CD4-positive, alpha-beta T cell (primary cell): ENCODE measurements at places on chromosomes 2 and 18.

DNA sequence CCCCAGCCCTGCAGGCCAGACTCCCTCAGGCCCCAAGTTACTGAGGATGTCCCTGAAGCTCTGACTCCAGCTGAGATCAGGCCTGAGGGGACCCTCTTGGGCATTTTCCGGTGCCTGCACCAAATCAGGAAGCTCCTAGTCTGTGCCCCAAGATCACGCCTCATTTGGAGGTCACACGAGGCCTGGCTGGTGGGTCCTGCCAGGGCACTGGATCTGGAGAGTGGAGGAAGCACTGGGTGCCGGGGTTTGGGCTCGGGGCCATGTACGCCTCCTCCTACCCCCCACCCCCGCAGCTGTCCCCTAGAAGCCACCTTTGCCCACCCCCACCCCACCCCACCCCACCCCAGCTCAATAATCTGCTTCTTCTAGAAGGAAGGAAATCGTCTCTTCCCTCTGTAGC is 16.2 kb downstream of the SH2D6 start:
- no peak overlapping the region for H3K4me3 ChIP-seq
- no peaks in the 10 kb centered on the region for H3K27me3 ChIP-seq
- H3K27ac ChIP-seq, result no peak overlapping the region
- peaks cover 29% of the 10 kb centered on the region for H3K4me1 ChIP-seq
- DNase-seq, result no peak
- no peaks in the 10 kb centered on the region for H3K36me3 ChIP-seq

DNA sequence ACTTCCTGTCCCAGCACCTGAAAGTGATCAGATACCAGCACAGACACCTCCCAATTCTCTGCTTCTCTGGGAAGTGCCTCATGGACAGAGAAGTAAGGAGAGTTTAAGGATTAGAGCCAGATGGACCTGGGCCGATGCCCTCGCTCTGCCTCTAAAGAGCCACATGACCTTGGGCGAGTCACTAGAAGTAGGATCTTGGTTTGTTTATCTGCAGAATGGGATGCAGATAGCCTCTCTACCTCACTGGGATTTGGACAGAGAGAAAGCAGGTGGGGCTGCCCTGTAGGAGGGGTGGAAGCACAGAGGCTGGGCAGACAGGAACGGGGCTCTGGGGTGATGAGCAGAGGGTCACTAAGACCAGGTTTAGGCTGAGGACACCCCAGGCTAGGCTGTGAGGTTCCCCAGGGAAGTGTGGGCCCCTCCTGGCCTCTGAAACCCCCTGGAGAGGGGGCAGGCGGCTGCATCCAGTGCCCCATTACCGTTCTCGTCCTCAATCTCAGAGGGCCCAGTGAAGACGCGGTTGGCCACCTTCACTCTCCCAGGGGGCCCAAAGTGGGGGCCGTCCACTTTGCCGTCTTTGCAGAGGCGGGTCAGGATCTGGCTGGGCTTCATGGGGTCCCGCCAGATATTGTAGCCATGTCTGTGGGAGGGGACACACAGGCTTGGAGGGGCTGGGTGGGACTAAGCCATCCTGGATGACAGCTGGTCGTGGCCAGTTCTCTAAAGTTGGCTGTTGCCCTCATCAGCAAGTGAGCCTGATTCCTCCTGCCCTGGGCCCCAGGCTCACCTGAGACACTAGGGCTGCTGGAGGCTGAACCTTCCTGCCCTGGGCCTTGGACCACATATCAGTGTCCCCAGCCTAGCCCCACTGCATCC is 13.3 kb downstream of the OTOF start:
- no peaks in the 10 kb centered on the region for H3K36me3 ChIP-seq
- H3K4me1 ChIP-seq, result no peaks in the 10 kb centered on the region
- H3K27me3 ChIP-seq, result no peaks in the 10 kb centered on the region
- H3K27ac ChIP-seq, result no peak overlapping the region
- no peak overlapping the region for H3K4me3 ChIP-seq

DNA sequence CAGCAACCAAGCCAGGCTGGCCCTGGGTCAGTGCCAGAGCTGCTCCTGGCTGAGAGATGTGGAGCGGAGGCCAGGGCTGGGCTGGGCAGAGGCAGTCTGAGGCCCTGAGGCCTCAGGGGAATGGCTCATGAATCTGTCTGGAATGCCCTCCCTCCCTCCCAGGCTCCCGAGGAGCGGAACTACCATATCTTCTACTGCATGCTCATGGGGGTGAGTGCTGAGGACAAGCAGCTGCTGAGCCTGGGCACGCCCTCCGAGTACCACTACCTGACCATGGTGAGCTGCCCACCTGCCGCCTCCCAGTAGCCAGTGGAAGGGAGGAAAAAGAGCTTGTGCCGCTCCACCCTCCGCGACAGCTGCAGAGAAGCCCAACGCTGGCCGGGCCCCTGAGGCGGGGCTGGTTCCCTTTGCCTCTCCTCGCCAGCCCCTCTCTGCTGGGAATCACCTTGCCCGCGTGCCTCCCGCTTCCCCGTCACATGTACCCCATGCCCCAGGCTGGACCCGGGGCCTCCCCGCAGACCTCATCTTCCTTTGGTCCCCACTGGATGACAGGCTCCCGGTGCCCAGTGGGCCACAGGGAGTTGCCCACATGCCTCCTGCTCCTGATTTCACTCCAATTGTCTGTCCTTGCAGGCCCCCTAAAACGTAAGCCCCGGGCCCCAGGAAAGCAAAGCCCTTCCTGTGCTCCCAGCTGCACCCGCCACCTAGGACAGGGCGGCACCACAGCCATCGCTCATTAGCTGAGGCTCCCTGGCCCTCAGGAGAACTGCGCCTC is 41.1 kb downstream of the MYO7B start:
- no peak overlapping the region for H3K4me3 ChIP-seq
- H3K27me3 ChIP-seq, result no peaks in the 10 kb centered on the region
- no peaks in the 10 kb centered on the region for H3K36me3 ChIP-seq
- H3K27ac ChIP-seq, result no peak overlapping the region

- no peak overlapping the region for H3K27ac ChIP-seq
- no peaks in the 10 kb centered on the region for H3K4me1 ChIP-seq
- H3K27me3 ChIP-seq, result no peaks in the 10 kb centered on the region
- DNase-seq, result no peak
- H3K4me3 ChIP-seq, result no peak overlapping the region
Observed at GRCh38 chr2:109663721-109664120, 49.6 kb downstream of the SOWAHC start.

DNA sequence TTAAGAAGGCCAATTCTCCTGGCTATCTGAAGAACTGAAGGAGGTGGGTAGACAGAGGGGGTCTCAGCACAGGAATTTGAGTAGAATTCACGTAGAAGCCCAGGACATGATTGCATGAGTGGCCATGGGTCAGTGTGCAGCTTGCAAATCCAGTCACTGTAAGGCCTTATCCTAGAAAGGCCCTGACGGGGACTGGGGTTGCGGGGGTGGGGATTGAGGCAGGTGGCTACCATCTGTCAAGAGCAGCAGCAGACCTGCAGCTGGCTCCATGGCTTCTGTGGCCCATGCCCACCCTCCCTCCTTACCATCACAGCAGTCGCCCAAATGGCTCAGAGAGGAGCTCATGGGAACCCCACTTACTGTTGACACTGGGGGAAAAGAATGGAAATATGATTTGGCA is 34.6 kb upstream of the SLC14A1 start:
- peaks cover 63% of the 10 kb centered on the region for H3K4me1 ChIP-seq
- peaks cover 2% of the 10 kb centered on the region for H3K36me3 ChIP-seq
- H3K27ac ChIP-seq, result no peak overlapping the region
- DNase-seq, result no peak
- H3K4me3 ChIP-seq, result no peak overlapping the region
- H3K27me3 ChIP-seq, result no peaks in the 10 kb centered on the region

GRCh38 chr2:231052494-231053451 is 3.9 kb upstream of the PSMD1 start:
- no peak overlapping the region for H3K27ac ChIP-seq
- DNase-seq, result peak; percentile 92
- H3K4me3 ChIP-seq, result peak overlapping the region; percentile 81
- no peaks in the 10 kb centered on the region for H3K27me3 ChIP-seq
